ENCODE measurements at places on chromosomes 6 and 20. TPM values are rescaled to one million over a fixed set of nuclear protein-coding genes. Genes with fewer than 3 reads are reported as not detected.

- H3K27ac ChIP-seq: no peak overlapping the region
- no peaks in the 10 kb centered on the region for H3K27me3 ChIP-seq
- no peaks in the 10 kb centered on the region for H3K4me1 ChIP-seq
These were observed 150.9 kb upstream of the MLIP start for GRCh38 chr6:53960311-53960710.

- DNase-seq: no peak
- no peaks in the 10 kb centered on the region for H3K36me3 ChIP-seq
- peaks cover 7% of the 10 kb centered on the region for H3K4me1 ChIP-seq
- no peak overlapping the region for H3K4me3 ChIP-seq
These were observed 28.1 kb downstream of the RAMACL start for GRCh38 chr6:166558156-166559005.

RCAN2 gene
- not detected for polyA plus RNA-seq

HLA-DOA gene
- 2.8 TPM for polyA plus RNA-seq

DNA sequence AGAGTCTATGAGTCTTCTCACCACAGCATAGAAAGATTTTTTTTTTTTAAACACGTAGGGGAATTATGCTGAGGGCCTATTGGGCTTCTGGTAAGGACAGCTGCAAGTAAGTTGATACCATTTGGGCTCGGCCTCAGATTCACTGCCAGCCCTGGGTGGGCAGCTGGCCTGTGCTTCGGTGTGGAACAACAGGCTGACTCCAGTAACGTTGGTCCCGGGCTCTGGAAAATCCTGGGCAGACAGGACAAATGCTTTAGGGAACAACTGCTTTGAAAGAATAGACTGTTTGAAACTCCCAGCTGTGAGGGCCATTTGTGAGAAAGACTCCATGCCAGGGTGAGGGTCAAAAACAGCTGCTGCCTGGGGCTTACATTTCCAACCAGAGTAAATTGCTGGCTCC, 366.5 kb downstream of the QKI start:
- no peaks in the 10 kb centered on the region for H3K36me3 ChIP-seq
- H3K27me3 ChIP-seq: peaks cover 3% of the 10 kb centered on the region
- no peak for DNase-seq
- peaks cover 9% of the 10 kb centered on the region for H3K4me1 ChIP-seq

GRCh38 chr20:62688855-62689460, 19.7 kb upstream of the NTSR1 start:
- H3K27ac ChIP-seq: no peak overlapping the region
- no peak overlapping the region for H3K4me3 ChIP-seq
- DNase-seq: no peak
- no peaks in the 10 kb centered on the region for H3K27me3 ChIP-seq
- peaks cover 59% of the 10 kb centered on the region for H3K4me1 ChIP-seq
- H3K36me3 ChIP-seq: no peaks in the 10 kb centered on the region

DNA sequence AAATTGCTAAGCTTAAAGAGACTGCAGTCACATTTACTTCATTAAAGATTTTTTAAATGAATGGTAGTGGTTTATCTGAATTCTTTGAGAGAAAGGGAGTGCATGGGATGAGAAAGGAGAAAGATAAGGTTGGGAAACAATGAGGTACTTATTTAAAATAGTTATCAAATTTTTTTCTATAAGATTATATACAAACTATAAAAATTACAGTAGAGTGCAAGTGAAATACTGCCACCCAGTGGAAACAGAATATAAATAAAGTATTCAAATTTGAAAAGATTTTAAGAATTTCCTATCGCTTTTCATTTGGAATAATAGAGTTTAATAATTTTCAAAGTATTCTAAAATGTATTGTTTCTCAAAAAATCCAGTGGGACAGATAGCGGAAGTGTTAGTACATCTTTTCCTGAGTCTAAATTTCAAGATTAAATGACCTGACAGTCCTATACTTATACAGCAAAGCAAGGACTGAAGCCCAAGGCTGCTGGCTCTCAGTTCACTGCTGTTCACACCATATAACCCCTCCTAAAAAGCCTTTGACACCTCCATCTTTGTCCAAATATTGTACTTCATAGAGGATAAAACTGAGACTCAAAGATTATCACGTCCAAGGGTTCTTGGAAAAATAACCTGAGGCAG, 31.1 kb downstream of the EPM2A start:
- no peaks in the 10 kb centered on the region for H3K36me3 ChIP-seq
- no peak for DNase-seq
- H3K27me3 ChIP-seq: no peaks in the 10 kb centered on the region

GRCh38 chr6:131208787-131209186, 73.5 kb downstream of the AKAP7 start:
- no peaks in the 10 kb centered on the region for H3K36me3 ChIP-seq
- H3K4me1 ChIP-seq: no peaks in the 10 kb centered on the region
- no peak for DNase-seq

DNA sequence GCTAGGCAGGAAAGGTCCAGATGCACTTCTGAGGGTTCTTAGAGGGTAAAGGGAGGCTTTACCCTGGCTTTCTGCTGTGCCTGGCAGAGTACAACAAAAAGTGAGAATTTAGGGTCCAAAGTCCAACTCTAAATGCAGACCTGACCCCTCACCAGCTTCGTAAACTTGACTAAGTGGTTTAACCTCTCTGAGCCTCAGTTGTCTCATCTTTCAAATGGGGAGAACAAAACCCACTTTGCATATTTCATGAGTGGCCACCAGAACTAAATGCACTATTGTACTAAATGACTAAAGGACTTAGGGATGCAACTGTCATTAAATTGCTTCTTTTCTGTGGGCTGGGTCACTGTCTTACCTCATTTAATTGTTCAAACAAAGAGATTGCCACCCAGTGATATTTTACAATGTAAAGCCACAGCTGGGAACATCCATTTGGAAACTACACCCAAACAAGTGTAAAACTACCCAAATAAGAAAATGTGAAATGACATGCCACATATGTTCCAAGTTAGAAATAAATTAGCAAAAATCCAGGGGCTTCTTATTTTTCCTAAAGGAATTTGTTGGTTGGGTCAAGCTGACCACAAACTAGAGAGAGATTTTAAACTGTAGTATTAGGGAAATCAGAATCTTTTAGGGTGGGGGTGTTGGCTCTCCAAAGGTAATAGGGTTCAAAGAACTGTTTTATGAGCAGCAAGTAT, 48.3 kb upstream of the RIN2 start:
- H3K27ac ChIP-seq: no peak overlapping the region
- DNase-seq: no peak
- no peaks in the 10 kb centered on the region for H3K27me3 ChIP-seq
- H3K36me3 ChIP-seq: no peaks in the 10 kb centered on the region

GNAS-AS1 gene
- polyA plus RNA-seq: not detected

CTCFL gene
- polyA plus RNA-seq: not detected

- H3K27me3 ChIP-seq: no peaks in the 10 kb centered on the region
- no peak overlapping the region for H3K27ac ChIP-seq
- DNase-seq: no peak
- no peaks in the 10 kb centered on the region for H3K36me3 ChIP-seq
These were observed 75.8 kb upstream of the TSHZ2 start for GRCh38 chr20:52896348-52896747.

- H3K27me3 ChIP-seq: no peaks in the 10 kb centered on the region
- no peak overlapping the region for H3K4me3 ChIP-seq
- H3K36me3 ChIP-seq: no peaks in the 10 kb centered on the region
- H3K27ac ChIP-seq: no peak overlapping the region
- no peaks in the 10 kb centered on the region for H3K4me1 ChIP-seq
- no peak for DNase-seq
These were observed 23.4 kb downstream of the MEP1A start for GRCh38 chr6:46816626-46817025.

GRCh38 chr20:36808317-36809257, 35.0 kb upstream of the DSN1 start:
- H3K27me3 ChIP-seq: no peaks in the 10 kb centered on the region
- peak; percentile 99 for DNase-seq
- peak overlapping the region; percentile 78 for H3K27ac ChIP-seq
- H3K4me3 ChIP-seq: no peak overlapping the region
- H3K4me1 ChIP-seq: peaks cover 13% of the 10 kb centered on the region
- H3K36me3 ChIP-seq: peaks cover 69% of the 10 kb centered on the region

GRCh38 chr6:84774157-84774984, 10.0 kb upstream of the TBX18 start:
- H3K36me3 ChIP-seq: no peaks in the 10 kb centered on the region
- DNase-seq: no peak
- no peak overlapping the region for H3K27ac ChIP-seq
- no peaks in the 10 kb centered on the region for H3K4me1 ChIP-seq
- H3K27me3 ChIP-seq: peaks cover 88% of the 10 kb centered on the region

DNA sequence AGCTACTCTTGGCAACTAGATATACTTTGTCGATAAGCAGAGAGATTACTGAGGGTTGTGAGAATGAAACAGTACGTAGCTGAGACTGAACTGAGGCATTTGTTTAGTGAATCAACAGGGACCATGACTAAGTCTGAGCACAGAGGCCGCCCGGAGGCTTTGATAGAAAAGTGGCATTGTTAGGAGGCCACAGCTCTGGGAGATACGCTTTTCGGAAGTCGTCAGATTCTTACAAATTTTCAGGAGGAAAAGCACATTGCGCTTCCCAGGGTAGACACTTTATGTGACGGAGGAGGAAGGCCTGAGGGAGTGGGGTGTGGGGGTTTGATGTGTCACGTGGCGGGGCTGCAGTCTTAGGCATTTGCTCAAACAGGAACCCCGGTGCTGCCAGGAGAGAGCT, 69.4 kb downstream of the PSMG4 start:
- no peaks in the 10 kb centered on the region for H3K36me3 ChIP-seq
- no peak for DNase-seq
- no peaks in the 10 kb centered on the region for H3K27me3 ChIP-seq
- H3K4me3 ChIP-seq: no peak overlapping the region

GRCh38 chr6:160955508-160956295, 35.9 kb upstream of the MAP3K4 start:
- no peak overlapping the region for H3K27ac ChIP-seq
- H3K36me3 ChIP-seq: no peaks in the 10 kb centered on the region
- no peaks in the 10 kb centered on the region for H3K4me1 ChIP-seq
- H3K27me3 ChIP-seq: no peaks in the 10 kb centered on the region
- H3K4me3 ChIP-seq: no peak overlapping the region

- H3K4me1 ChIP-seq: no peaks in the 10 kb centered on the region
- no peak for DNase-seq
- H3K27me3 ChIP-seq: no peaks in the 10 kb centered on the region
- H3K4me3 ChIP-seq: no peak overlapping the region
- H3K36me3 ChIP-seq: no peaks in the 10 kb centered on the region
- H3K27ac ChIP-seq: no peak overlapping the region
These were observed 47.5 kb upstream of the NHSL1 start for GRCh38 chr6:138546733-138547185.

DNA sequence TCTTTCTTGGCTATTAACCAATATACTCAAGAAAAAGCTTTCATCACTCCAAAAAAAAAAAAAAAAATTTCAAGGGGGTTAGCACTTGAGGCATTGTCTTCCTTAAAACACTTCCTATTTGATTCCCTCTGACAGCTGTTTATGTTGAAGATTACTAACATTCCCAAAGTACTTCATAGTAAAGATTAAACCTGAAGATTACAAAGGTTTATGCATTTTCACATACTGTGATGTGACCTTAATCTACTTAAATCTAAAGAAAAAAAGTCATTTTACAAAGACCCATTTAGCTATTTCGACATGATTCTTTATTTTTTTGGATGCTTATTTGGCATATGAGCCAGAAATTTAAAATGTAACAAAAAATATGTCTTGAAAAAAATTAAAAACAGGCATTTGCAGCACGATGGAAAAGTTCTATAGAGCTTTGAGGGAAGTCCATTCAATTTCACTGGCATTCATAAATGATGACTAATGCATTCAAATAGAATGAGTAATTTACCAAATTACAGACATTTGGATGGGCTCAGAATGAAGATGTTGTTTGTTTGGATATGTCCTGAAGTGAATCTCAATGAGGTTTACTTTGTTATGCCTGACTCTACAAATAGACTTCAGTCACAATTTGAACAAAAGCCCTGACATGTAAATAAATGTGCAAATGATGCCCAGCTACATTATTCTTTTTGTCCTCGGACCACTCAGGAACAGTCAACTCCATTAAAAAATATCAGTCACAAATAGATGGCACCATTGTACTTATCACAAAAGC, 674.6 kb upstream of the MARCKS start:
- no peaks in the 10 kb centered on the region for H3K36me3 ChIP-seq
- H3K4me3 ChIP-seq: no peak overlapping the region
- no peak for DNase-seq
- H3K4me1 ChIP-seq: no peaks in the 10 kb centered on the region

DNA sequence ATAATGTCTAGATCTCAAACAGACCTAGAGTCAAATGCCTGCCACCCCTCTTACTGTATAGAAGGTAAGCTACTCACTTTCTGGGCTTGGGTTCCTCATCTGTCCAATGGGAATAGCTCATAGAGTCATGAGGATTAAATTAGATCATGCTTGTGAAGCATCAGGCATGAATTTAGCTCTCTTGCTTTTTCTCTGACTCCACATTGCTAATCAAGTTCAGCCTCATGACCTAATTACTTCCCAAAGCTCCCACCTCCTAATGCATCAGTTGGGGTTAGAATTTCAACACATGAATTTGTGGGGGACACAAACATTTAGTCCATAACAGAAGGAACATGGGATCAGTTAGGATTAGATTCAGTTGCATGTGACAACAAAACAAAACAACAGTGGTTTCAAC, 4.6 kb upstream of the DDX27 start:
- H3K4me1 ChIP-seq: peaks cover 11% of the 10 kb centered on the region
- no peak overlapping the region for H3K4me3 ChIP-seq
- no peak overlapping the region for H3K27ac ChIP-seq
- H3K36me3 ChIP-seq: no peaks in the 10 kb centered on the region

- H3K4me3 ChIP-seq: peak overlapping the region; percentile 98
- H3K27ac ChIP-seq: peak overlapping the region; percentile 89
- H3K36me3 ChIP-seq: no peaks in the 10 kb centered on the region
- H3K4me1 ChIP-seq: peaks cover 27% of the 10 kb centered on the region
- no peaks in the 10 kb centered on the region for H3K27me3 ChIP-seq
These were observed 575 bp downstream of the WTAP start for GRCh38 chr6:159727717-159728445.

NRN1 gene
- polyA plus RNA-seq: not detected

ASIP gene
- not detected for polyA plus RNA-seq

PNPLA1 gene
- polyA plus RNA-seq: 3.8 TPM

GRCh38 chr6:109008537-109009235, 86.0 kb downstream of the SESN1 start:
- DNase-seq: peak; percentile 36
- peaks cover 16% of the 10 kb centered on the region for H3K4me1 ChIP-seq
- H3K4me3 ChIP-seq: peak overlapping the region; percentile 86

- H3K4me3 ChIP-seq: no peak overlapping the region
- H3K4me1 ChIP-seq: peaks cover 12% of the 10 kb centered on the region
- H3K27ac ChIP-seq: no peak overlapping the region
- DNase-seq: peak; percentile 21
- H3K36me3 ChIP-seq: no peaks in the 10 kb centered on the region
- H3K27me3 ChIP-seq: no peaks in the 10 kb centered on the region
These were observed 19.3 kb upstream of the LY86 start for GRCh38 chr6:6569096-6569810.

SPAG4 gene
- 0.51 TPM for polyA plus RNA-seq

- no peaks in the 10 kb centered on the region for H3K27me3 ChIP-seq
- no peak overlapping the region for H3K27ac ChIP-seq
- no peak overlapping the region for H3K4me3 ChIP-seq
- H3K36me3 ChIP-seq: no peaks in the 10 kb centered on the region
These were observed 268.9 kb downstream of the CDH4 start for GRCh38 chr20:61520893-61521460.

- H3K4me3 ChIP-seq: no peak overlapping the region
- DNase-seq: no peak
- peaks cover 41% of the 10 kb centered on the region for H3K36me3 ChIP-seq
- H3K4me1 ChIP-seq: peaks cover 6% of the 10 kb centered on the region
These were observed 13.4 kb downstream of the CASP8AP2 start for GRCh38 chr6:89843070-89843469.

All from CD14-positive monocyte (primary cell).